HuH-7.5 (cell line): ENCODE measurements at places on chromosomes 12 and 14.

GRCh38 chr14:45664668-45665356, 411.8 kb upstream of the MIS18BP1 start:
- DNase-seq: no peak

- no peak for DNase-seq
Observed at GRCh38 chr14:52314595-52315354, 663 bp downstream of the PTGER2 start.

GRCh38 chr12:13368971-13369370, 172.4 kb downstream of the EMP1 start:
- DNase-seq: no peak

DNA sequence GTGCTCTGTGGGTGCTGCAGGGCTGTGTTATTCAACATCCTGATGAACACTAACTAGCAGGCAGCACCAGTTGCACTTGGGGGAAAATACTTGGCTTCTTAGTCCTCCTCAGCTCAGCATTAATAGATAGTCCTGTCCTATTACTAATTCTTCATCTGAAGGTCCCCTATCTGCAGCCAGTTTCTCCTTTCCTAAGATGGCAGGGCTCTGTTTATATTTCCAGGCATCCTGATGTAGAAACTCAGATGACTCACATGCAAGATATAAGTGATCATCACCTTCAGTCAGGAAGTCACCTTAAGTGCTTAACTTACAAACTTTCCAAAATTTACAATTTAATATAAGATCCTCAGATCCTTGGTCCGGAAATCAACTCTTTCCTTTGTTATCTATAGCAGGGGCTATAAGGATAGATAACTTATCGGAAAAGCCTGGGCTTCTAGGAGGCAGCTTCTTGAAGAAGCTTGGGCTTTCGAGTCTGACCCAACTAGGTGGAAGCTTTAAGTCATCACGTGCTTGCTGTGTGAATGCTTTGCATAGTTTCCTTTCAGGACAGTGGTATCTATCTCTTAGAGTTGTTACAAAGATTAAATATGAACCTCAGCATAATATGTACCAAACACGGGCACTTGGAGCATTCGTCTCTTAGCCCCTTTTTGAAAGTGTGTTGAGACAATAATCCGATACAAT, 181.0 kb upstream of the GRIP1 start:
- DNase-seq: no peak
